ENCODE measurements at places on chromosomes 1 and 21.
A peak's percentile ranks its signal among the peaks of the same experiment; 100 is the strongest.

DNA sequence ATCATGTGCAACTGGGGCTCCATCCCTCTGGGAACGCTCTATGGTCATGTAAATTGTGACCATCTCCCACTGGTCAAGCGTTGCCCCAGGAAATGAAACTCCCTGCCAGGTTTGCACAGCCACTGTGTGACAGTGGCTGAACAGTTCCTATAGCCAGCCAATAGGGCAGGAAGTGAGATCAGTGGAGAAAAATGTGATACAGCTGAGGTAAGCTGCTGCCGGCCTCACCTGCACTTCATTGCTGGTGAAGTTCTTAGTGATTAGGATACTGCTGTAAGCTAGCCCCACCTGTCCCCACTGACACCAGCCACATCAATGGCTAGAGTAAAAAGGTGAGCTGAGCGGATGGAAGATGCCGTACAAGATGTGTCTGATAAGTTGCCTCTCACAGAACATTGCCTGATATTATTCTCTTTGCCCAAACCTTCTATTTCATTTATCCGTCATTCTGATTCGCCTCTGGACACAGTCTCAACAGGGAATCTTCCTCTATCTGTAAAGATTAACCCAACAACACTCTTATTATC lies 38.4 kb upstream of the CDC42BPA start:
- DNase-seq, result no peak

GRCh38 chr1:155529929-155530328 lies 32.7 kb downstream of the ASH1L start:
- no peak for DNase-seq

- DNase-seq, result no peak
These were observed 91.5 kb downstream of the IER5 start for GRCh38 chr1:181179987-181180365.

GRCh38 chr1:200134116-200134515 lies 106.6 kb downstream of the NR5A2 start:
- no peak for DNase-seq

DNA sequence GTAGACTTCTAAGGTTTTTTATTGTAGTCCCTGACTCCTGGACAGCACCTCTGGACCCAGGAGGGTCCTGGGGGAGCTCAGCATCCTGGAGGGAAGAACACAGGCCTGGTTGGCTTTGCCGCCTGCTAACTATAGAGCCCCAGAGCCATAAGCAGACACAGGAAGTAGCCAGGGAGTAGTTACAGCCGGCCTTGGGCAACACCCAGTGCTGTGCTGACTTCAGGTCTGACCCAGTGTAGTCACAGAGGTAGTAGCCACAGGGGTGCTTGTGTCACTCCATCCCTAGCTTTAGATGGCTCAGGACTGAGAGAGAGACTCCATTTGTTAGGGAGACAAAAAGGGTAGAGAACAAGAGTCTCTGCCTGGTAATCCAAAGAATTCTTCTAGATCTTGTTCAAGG lies 21.9 kb downstream of the MCOLN2 start:
- no peak for DNase-seq

- peak; percentile 82 for DNase-seq
These were observed 10.5 kb upstream of the RNPC3 start for GRCh38 chr1:103514920-103515503.

DNA sequence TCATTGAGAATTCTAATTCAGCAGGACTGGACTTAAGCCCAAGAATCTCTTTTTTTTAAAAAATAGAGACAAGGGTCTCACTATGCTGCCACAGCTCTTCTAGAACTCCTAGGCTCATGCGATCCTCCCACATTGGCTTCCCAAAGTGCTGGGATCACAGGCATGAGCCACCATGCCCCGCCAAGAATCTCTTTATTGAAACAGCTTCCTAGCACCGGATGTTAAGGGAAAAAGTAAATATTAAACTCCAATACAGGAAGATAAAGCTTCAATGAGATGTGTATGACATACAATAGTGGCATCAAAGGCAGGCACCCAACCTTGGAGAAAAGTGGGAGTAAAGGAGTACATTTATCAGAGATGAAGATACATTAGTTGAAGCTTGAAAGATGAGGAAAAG lies 25.5 kb downstream of the PUM1 start:
- DNase-seq, result no peak

DNA sequence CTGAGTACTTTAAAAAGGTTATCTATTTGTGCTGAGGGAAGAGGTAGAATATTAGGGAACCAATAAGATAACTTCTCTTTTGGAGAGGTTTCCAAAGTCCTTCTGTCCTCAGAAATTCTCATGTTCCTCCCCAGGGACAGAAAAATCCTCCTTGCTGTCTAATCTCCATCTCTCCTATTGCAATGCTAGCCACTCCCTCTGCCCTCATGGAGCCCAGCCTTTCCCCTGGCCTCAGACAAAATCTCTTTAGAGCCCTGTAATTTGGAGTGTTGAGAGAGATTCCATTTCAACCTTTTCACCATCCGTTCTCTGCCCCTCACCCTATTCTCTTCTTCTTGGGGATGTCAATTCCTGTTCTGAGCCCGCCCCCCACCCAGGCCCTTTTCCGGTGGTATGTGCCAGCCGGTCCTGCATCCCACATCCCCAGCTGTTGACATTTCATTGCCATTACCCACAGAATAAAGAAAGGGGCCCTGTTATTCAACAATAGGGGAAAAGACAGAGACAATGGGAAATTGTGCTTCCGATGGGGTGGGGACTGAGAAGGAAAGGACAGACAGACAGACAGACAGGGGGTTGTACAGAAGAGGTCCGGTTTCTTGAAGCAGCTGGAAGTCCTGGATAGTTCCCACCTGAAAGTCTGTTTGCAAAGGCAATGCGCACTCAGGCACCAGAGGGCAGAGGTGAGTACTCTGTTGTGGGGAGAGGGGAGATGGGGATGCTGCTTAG lies at the start of gene HAPLN2:
TSS of gene HAPLN2 (plus strand) at position 563 of the 729 bp plus-strand sequence. CDS start 4,076 bp downstream, outside the sequence.
- peak; percentile 55 for DNase-seq

DNA sequence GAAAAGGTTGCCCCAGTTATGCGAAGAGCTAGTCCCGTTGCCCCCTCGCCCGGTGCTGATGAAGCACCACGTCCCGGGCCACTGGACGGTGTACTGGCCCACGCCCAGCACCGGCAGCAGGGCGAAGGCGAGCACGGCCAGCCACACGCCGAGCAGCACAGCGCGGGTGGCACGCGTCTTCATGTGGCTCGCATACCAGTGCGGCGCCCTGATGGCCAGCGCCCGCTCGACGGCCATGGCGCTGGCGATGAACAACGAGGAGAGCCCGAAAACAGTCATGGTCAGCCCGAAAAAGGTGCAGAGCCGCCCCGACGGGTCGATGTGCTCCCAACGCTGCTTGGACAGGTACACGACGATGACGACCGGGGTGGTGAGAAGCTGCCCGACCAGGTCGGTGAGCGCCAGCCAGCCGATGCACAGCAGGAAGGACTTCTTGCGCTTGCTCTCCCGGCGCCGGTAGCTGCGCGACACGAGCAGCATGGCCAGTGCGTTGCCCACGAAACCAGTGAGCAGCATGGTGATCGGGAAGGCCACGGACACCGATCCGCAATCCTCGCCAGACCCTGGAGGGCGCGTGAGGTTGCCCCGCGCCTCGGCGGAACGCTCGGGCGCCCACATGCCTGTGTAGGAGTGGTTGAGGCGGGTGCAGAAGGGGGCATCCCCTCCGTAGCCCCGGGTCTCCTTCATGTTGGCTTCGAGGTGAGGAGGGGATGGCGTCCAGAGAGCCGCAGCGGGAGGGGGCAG lies 553 bp downstream of the PTGER3 start:
- DNase-seq, result no peak

- DNase-seq, result no peak
These were observed 16.3 kb downstream of the LYPLAL1 start for GRCh38 chr1:219189952-219190351.

GRCh38 chr1:44405798-44406736 lies 1.0 kb downstream of the RNF220 start:
- peak; percentile 70 for DNase-seq

DNA sequence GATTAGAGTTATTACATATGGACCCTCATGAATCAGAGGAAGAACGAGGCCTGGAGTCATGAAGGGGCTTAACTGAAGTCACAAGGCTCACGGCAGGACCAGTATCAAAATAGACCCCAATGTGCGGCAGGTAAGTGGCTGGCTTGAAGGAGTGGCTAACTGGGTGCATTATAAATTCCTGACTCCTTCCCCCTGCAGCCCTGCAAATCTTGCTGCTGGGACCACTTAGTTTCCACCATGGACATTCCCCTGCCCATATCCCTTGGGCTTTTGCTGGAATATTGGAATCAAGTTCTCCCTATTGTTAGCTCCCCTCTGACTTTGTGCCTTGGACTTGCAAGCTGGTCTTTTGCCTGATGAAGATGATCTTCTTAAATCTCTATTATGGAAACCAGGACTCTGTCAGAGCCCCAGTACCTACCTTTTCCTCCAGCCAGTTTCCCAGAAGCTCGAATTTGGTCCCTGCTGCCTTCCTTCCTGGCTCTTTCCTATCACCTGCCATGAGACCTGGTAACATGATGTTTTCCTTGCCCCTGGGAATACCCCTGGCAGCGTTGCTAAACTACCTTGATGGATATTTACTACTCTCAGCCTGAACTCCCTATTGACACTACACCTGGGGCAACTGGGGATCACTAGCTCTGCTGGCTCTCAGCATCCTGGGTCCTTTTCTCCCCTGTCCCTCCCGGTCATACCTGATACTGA lies 156.0 kb upstream of the JUN start:
- DNase-seq, result no peak

GRCh38 chr1:152739841-152740240 lies 18.0 kb upstream of the KPRP start:
- no peak for DNase-seq

- DNase-seq, result no peak
These were observed 125.9 kb downstream of the PDE4B start for GRCh38 chr1:65918564-65918963.

DNA sequence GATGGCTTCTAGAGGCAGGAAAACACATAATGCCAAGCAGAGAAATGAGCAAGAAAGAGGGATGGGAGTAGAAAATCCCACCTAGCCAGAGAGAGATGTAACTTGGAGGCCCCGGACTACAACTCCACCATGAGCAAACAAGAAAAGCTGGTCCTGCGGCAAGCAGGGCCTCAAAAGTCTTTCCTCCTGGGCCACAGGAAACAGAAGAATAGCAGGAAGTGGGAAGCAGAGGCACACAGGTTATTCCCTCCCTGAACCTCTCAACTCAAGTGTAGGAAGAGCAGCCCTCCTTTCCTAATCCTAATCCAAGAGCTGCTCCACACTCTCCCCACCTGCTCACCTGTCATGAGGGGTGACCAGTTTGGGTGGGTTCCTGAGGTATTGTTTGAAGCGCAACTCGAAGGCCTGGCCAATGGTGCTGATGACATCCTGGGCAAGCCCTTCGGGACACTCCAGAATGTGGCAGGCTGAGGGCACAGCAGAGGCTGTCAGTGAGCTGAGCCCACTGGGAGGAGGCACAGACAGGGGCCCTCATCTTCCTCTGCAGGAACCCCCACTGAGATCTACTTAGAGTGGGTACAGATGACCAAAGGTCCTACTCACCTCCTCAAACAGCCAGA lies 3.1 kb downstream of the SHC1 start:
- no peak for DNase-seq

- DNase-seq, result no peak
These were observed 1636.8 kb downstream of the AMY1C start for GRCh38 chr1:105386489-105386888.

GRCh38 chr1:187051618-187052232 lies 223.0 kb downstream of the PLA2G4A start:
- peak; percentile 50 for DNase-seq

GRCh38 chr1:58968360-58968952 lies 184.6 kb upstream of the JUN start:
- no peak for DNase-seq

DNA sequence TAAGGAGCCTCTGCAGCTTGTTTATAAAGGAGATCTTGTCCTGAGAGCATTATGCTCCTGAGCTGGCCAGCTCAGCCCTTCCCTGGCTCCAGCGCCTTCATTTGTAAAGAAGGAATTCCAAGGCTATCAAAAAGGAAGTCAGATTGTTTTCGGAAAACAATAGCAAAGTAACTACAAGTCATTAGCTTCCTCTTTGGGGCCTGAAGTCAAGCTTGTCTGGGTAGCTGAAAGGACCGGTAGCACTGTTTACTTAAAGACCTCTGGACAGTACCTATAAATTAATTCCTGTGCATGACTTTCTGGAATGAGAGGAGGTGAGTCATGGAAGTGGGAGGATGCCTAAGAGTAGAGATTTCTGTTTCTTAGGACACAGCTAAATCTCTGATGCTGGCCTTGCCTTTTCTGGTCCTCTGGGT lies 20.7 kb upstream of the GJA5 start:
- no peak for DNase-seq

DNA sequence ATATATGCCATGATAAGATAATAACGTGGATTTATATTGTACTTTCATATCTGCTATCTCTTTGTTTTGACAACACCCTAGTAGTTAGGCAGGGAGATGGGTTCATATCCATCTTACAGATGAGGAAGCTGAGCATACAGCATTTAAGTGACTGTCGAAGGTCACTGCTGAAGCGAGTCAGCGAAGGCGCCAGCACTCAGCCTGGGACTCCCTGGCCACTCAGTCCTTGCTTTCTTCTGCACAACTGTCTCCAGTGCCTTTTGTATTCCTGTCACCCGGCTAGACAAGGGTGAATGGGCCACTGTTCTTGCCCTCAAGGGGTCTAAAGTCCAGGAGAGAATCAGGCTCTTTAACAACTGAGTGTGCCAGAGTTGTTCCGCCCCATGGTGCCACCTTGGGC lies 3.1 kb downstream of the ARHGEF10L start:
- DNase-seq, result no peak

DNA sequence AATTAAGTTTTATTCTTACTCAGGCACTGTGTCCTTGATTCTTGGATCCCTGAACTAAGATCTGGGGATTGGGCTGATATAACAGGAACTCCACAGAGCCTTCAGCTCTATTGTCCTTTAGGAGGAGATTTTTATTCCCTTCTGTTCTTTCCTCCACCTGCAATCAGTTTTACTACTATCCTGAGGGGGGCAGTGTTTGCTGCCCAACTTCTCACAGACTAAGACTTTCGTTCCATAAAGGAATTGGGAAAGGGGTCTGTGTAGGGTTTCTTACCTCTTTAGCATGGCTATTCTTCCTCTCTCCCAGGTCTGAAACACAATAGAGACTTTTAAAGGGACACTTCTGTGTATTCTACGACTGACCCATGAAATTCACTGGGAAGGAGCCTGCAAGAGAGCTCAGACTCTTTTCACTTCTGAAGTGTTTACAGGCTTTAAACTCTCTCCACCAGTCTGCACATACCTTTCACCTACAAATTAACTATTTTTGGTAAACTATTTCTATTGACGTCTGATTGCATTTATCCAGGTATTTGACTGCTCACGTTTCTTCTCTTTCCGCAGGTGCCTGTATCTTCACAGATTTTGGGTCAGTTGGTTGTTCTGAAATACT lies 103.3 kb upstream of the DEPDC1 start:
- peak; percentile 47 for DNase-seq

- no peak for DNase-seq
These were observed 424.5 kb upstream of the DAB1 start for GRCh38 chr1:57848406-57848805.

GRCh38 chr1:181043025-181043888 lies 9.5 kb downstream of the MR1 start:
- peak; percentile 47 for DNase-seq

GRCh38 chr21:33937931-33938339 lies 22.3 kb upstream of the ATP5PO start:
- no peak for DNase-seq

- no peak for DNase-seq
These were observed 77.8 kb downstream of the C4BPA start for GRCh38 chr1:207181847-207182246.

GRCh38 chr1:1437904-1438376 lies 2.5 kb downstream of the VWA1 start:
- no peak for DNase-seq
